Mesothelial cell of epicardium (in vitro differentiated cells): ENCODE measurements at places on chromosomes 7 and 10.

DNA sequence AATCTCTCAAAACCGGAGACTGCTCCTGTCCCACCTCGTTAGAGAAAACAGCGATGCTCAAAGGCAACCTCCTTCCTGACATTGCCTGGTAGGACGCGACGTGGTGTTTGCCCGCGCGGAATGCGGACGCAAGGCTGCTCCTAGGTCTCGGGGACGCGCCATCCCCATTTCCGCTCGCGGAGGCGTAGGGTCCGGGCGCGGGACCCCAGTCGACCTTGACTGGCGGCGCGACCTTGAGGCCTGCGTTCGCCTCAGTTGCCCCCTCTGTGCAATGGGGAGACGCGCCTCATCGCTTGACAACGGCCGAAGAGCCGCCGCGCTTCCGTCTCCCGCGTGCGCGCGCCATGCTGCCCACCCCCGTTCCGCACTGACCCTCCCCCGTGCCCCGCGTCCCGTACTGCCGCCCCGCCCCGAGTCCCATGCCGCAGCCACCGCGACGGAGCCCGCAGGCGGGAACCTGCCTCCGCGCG lies 412 bp upstream of the PPIA start:
- peak; percentile 26 for DNase-seq

DNA sequence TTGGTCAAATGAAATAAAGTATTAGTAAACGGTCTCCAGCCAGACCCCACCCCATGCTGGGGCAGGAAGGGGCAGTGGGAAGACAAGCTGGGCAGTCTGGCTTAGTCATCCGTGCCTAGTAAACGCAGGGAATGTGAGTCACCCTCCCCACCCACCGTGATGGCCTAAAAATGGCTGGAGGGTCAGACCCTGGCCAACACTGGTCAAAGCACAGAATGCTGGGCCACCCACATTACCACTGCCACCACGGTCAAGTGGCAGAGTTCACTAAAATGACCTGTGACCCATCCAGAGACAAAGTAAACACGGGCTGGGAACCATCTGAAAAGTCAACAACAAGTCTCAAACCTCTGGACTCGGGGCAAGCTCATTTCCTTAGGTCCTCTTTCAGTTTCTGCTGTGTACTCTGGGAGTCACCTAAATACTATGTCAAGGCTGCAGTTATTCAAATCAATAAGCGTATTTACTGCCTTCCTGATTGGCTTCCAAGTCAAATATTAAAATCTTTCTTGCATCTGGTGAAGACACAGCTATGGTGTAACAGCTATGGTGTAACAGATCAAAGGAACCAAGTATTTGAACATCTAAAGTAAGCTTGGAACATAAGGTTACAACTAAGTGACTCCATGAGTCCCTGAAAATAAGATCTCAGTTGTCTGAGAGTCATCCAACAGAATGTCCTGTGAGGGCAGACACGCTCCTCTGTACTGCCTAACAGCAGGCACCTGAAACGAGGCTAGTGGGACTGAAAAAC lies 3.0 kb downstream of the ZFAND2A start:
- DNase-seq = no peak

DNA sequence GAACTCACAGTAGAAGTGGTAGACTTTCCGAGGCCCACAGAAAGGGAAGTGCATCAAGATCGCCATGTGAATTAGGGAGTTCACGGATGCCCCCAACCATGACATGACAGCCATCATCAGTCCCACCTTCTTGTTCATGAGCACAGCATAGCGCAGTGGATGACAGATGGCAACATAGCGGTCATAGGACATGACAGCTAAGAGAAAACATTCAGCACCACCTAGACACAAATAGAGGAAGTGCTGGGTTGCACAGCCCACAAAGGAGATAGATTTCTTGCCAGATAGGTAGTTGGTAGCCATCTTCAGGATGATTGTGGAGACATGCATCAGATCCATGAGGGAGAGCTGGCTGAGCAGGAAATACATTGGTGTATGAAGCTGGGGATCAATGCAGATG lies 342 bp downstream of the OR2AE1 start:
- no peak for DNase-seq

DNA sequence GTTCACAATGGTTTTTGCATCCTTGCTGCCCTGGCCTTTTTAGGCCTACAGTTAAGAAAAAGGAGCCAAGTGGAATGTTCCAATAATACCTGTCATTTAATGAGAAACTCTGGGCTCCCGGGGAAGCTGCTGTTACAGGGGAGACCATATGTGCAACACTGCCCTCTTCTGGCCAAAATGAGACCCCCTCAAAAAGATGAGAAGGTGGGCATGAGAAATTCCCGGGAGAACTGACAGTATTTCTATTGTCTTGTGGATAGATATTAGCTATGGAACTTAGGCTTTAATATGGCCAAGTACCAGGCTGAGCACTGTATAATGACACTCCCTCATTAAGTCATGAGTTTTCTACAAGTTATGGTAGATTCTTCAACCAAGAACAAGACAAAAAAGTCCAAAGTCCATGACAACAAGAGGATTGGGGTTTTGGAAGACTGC lies 99.4 kb downstream of the CCDC3 start:
- DNase-seq = peak; percentile 65

- DNase-seq = no peak
These were observed 56.8 kb downstream of the JAZF1 start for GRCh38 chr7:28123752-28124151.

DNA sequence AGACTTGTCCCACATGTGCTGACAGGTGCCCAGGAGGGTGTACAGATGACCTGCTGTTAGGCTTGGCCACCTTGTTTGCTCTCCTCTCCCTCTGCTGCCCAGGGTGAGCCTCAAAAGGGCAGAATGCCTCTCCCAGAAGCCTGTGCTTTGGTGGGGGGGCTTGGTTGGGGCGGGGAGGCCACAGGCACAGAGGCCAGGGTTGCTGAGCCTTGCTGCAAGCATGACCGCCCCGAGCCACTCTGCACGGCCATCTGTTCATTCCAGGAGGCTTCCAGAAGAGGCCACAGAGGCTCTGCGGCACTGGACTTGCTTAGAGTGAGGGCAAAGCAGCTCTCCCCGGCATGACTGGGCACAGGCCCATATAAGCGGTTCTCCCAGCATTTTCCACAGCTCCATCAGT lies 190.8 kb downstream of the GLRX3 start:
- DNase-seq = no peak

- DNase-seq = no peak
These were observed 86.8 kb downstream of the ANKRD7 start for GRCh38 chr7:118311121-118311836.

- no peak for DNase-seq
These were observed 175.4 kb downstream of the ARID5B start for GRCh38 chr10:62076891-62077290.

DNA sequence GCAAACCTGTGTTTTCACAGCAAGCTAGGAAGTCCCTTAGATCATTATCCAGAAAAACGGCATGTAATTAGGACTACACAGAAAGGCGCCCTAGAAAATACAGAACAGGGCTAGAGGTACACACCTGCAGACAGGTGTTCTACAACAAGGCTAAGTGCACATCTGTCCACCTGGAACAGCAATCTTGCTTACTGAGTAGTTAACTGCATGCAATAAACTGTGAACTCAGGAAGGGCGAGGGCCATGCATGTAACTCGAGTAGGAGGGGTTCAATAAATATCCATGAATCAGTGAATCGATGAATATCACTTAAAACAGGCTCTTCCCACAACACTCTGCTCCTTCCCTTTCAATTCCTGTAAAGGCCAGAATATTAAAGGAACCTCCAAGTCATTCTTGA lies 22.0 kb downstream of the FAM171A1 start:
- no peak for DNase-seq

- no peak for DNase-seq
These were observed 90.6 kb downstream of the CUL2 start for GRCh38 chr10:34999532-34999931.

GRCh38 chr7:120873401-120873800 lies 15.5 kb upstream of the TSPAN12 start:
- DNase-seq = no peak

DNA sequence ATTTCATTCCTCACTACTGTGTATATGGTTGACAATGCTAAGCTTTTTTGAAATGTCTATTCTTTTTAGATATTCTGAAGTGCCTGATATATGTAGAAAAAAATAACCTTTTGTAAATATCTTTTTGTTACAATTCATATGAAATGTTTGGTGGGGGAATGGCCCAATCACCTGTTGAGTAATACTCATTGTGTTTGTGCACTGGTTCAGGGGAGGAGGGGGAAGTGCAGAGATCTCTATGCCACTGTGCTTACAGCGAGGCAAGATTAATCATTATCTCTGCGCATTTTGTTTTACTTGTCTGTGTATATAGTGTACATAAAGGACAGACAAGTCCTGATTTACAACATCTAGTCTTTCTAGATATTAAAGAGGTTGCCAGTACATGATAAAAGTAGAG lies 25.2 kb downstream of the NUP42 start:
- DNase-seq = no peak

GRCh38 chr7:98079891-98080648 lies 26.6 kb upstream of the LMTK2 start:
- DNase-seq = no peak

- no peak for DNase-seq
These were observed 3.2 kb downstream of the MINDY3 start for GRCh38 chr10:15857107-15857575.

- DNase-seq = no peak
These were observed 2.4 kb upstream of the EXOC6 start for GRCh38 chr10:92845921-92846320.

DNA sequence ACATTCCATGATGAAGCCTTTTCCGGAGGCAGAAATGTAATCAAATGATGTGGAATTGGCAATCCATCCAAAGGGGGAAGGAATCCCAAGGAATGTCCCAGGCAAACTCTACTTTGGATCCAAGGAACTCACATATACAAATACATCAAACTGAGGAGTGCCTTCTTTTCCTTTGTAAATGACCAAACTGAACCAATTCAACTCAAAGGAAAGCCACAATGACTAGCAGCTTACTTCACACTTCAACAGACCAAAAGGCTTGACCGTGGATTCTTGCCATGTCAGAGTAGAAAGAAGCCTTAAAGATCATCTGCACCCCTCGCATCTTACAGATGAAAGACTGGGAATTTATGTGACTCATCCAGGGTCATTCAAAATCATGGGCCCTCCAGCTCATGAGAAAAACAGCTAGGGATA lies 79.7 kb upstream of the MACROH2A2 start:
- no peak for DNase-seq
